Fibroblast of villous mesenchyme (primary cell): ENCODE measurements at places on chromosomes 16 and 17. TPM values are rescaled to one million over a fixed set of nuclear protein-coding genes. Genes with fewer than 3 reads are reported as not detected.
A peak's percentile ranks its signal among the peaks of the same experiment; 100 is the strongest.

GRCh38 chr16:85605051-85605911 is 7.8 kb upstream of the GSE1 start:
- no peak for DNase-seq

GRCh38 chr17:75679706-75680211 is 12.6 kb downstream of the SAP30BP start:
- DNase-seq, result peak; percentile 56

DNA sequence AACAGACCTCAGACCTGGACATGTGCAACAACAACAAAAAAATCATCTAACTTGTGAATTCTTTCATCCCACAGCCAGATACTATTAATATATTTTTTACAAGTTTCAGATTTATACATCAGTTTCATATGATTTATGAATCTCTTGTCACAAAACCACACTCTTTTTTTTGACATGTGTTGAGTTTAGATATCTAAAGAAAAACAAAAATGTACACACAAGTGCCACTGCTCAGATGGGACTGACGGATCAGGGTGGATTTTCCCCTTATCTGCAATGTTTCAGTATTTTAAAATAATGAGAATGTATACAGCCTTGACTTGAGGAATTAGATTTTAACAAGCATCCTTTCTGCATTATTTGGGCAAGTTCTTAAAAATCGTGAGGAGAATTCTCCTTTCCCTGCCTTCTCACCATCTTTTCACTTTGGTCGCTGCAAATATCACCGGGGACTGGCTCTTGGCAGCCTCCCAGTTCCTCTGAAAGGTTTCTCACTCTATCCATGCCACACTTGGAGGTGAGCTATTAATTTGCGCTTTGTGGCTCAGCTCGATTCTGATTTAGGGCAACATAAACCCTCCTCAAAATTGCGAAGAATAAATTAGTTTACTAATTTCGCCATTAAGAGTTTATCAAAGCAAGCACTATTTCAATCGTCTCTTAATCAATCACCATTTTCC is 225.7 kb downstream of the XYLT1 start:
- DNase-seq, result no peak

KRT40 gene
- total RNA-seq, result not detected in 2 replicates

DNA sequence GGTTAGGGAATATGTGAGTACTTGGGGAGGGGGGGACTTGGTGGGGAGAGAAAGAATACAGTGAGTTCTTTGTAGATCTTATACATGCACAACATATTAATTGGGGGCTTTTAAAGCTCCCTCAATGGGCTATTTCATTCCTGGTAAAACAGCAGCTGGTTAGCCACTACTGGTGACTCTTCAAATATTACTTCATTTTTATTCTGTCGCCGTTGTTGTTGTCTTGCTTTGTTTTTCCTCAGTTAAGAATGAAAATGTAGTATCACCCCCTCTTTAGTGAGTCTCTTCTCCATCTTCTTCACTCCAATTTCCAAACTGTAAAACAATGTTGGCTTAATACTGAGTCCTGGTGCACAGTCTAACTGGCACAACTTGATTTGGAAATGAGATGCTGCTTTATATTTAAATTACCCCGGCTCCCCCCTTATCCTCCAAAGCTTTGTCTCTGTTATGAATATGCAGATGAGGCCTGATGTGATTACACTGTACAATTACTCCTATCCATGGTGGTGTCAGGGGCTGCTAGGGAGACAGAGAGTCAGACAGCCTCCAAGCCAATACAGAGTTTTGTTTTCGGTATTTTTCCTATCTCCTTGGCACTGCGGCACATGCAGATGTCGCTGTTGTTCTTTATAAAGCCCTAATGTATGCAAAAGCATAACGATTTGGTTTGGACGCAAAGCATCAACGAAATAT is 256.9 kb upstream of the PMFBP1 start:
- no peak for DNase-seq

GRCh38 chr17:34568953-34569352 is 10.4 kb upstream of the TMEM132E start:
- no peak for DNase-seq

DNA sequence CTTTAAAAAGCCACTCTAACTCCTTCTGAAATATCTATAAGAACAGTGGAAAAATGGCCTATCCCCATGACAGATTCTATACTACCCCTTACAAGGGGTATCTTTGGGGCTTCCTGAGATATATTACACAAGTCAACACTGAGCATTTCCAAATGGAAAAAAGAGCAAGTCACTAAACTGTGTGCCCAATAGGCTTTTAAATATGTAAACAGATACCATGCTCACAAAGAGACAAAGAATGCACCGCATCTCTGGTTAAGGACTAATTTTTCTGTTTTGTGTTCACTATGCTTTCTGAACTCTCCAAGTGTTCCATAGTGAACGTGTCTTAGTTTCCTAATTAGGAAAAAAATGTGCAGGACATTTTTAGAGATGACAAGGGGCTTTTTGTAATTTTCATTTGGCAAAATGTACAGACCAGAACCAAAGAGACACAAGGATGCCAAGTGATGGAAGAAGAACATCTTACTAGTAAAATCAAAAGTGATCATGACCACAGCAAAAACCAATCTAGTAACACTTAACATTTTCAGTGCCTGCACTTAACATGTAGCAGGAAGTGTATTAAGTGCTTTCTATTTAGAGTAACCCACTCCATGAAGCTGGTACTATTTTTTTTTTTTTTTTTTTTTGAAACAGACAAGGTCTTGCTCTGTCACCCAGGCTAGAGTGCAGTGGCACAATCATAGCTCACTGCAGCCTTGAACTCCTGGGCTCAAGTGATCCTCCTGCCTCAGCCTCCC is 21.5 kb downstream of the MYH11 start:
- no peak for DNase-seq

DNA sequence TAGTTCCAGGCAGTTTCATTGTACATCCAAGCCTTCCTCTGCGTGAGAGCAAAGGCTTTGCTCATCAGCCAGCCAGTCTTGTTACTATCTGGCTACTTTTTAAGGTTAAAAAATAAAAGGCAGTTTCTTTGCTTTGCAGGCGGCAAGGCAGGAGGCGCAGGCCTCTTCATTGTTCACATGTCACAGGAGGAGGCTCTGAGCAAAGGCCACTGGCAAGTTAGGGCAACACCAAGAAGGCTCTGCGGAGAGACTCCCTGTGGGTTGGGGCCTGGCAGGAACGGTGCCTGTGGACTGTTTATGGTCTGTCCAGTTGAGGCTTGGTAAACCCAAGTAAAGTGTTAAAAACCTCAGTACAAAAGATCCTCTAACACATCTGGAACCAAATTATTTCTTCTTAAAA is 3.9 kb upstream of the NT5C start:
- DNase-seq, result no peak

DNA sequence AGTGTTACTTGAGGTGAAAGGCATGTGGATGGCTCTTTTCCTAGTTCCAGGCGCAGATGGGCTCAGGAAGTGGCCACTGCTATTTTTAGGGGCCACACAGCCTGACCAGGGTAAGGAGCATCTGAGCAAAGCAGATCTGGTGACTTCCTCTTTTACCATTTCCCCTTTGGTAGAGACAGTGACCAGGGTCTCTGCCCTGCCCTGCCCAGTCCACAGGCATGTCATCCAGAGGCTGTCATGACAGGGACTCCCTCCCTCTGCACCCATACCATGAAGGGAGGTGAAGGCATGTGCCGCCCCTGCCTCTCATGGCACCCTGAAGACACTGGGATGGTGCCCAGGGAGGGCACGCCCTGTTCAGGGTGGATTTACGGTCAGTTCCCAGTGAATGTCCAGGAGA is 2.2 kb downstream of the PLA2G15 start:
- DNase-seq, result no peak

APRT gene
- total RNA-seq, result 39.7 and 46.1 TPM in 2 replicates

ASIC2 gene
- total RNA-seq, result not detected in 2 replicates

- no peak for DNase-seq
Measured at GRCh38 chr17:77356690-77357201, 216.0 kb downstream of the SEC14L1 start.

CLEC19A gene
- not detected in 2 replicates for total RNA-seq

CHP2 gene
- not detected in 2 replicates for total RNA-seq

CCT6B gene
- total RNA-seq, result 1.3 and 2.3 TPM in 2 replicates

SLC6A2 gene
- not detected in 2 replicates for total RNA-seq

DNA sequence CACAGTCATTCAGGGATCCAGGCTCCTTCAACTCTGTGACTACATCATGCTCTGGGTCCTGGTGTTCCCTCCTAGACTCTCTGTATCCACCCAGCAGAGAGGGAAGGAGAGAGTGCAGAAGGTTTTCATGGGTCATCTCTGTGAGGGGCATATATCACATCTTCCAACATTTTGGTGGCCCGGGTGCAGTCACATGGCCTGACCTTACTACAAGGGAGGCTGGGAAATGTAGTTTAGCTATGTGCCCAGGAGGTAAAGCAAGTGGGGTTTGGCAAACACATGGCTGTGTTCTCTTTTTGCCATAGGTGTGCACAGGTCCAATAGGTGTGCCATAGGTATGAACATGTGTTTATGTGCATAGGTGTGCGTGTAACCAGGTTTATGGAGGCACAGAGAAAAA is 222.2 kb upstream of the EEF2KMT start:
- DNase-seq, result no peak

GRCh38 chr16:74626741-74627416 is 20.0 kb upstream of the GLG1 start:
- DNase-seq, result peak; percentile 39

- DNase-seq, result no peak
Measured at GRCh38 chr17:55062921-55063320, 94.4 kb downstream of the STXBP4 start.

- DNase-seq, result no peak
Measured at GRCh38 chr17:70374496-70374895, 205.2 kb downstream of the KCNJ2 start.

- DNase-seq, result no peak
Measured at GRCh38 chr16:1152651-1153259, at the start of gene CACNA1H. CACNA1H (plus strand) TSS chr16:1153106; CDS start chr16:1153738, 632 bp downstream.

GRCh38 chr16:58809213-58809612 is 75.1 kb upstream of the GOT2 start:
- no peak for DNase-seq

DNA sequence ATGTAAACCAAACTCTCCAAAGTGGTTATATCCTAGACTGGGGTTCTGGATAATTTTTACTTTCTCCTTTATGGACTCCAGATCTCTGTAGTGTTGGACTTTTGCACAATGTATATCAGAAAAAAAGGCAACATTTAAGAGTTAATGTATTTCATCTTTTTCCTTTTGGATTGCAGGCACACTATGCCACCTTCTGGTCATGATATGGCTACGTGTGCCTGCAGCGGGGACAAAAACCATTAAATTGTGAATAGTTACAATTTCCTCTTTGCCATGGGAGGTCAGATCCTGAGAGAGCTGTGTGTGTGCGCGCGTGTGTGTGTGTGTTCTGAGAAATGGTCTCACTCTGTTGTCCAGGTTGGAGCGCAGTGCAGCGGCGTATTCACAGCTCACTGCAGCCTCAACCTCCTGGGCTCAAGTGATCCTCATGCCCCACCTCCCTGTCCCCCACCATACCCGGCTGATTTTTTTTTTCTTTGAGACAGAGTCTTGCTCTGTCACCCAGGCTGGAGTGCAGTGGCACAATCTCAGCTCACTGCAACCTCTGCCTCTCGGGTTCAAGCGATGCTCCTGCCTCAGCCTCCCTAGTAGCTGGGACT is 4.3 kb upstream of the SGF29 start:
- DNase-seq, result peak; percentile 54

DNA sequence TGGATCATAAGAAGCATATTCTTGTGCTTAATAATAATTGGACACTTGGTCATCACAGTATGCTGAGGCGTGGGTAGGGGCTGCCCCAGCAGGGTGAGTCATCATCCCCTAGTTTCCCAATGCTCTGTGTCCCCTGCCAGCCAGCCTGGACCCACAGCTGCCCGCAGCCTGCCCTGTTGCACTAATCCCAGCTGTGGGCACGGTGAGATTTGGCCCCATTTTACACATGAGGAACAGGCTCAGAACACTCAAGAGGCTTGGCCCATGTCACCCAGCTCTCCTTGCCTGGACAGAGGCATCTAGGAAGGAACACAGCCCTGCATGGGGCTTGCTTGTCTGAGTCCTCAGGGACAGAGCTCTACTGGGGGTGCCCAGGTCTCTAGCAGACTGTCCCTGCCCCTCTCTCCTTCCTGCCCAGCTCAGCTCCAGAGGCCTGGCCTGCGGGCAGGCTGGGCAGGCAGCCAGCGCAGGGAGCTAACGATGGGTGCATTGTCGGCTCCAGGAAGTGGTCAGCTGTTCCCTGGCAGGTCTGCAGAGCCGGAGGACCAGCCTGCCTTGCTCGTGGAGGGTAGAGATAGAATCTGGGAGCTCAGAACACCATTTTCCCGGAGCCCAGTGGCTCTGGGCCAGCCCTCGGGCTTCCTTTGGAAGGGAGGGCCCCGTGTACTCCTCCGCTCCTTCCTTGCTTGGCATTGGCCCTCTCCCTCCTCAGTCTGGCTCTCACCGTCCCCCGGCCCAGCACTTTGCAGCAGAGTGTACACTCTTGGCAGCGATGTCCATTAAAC is 189.4 kb downstream of the RAB11FIP4 start:
- peak; percentile 80 for DNase-seq

PRKAR1A gene
- total RNA-seq, result 210 and 260 TPM in 2 replicates

ZNF276 gene
- 11.0 and 15.1 TPM in 2 replicates for total RNA-seq

TMC7 gene
- under 0.01 and 0.32 TPM in 2 replicates for total RNA-seq

ODAD4 gene
- total RNA-seq, result 0.43 and 0.64 TPM in 2 replicates

DNA sequence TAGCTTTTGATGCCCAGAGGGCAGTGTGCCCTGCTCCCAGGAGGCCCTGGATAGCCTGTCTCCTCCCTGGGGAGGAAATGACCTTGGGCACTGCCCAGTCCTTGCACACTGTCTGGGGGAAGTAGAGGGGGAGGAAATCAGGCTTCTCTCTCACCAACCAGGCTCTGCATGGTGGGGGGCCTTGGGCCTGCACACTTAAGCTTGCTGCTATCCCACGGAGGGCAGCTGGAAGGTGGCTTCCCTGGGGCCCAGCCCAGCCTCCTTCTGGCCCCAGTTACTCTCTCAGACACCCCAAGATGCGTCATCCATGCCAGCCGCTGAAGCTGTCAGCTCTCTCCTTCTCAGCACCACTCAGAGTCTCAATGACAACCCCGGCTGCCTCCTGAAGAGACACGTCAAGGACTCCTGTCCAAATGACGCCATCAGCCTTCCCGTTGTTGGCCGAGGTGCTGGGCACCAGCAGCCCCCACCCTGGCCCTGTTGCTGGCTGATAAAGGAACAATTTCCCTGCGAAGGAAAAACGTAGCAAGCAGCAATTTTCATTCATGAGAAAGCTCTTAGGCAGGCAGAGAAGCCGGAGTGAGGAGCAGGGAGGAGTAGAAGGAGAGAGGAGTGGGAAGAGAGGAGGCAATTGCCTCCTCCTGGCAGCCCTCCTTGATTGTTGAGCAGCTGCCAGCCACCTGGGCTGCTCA is 95.5 kb downstream of the SDK2 start:
- DNase-seq, result no peak

- DNase-seq, result peak; percentile 73
Measured at GRCh38 chr17:28466521-28467048, 6.9 kb upstream of the SLC13A2 start.
